Endothelial cell of umbilical vein (primary cell): ENCODE measurements at places on chromosomes 5 and 9. TPM values are rescaled to one million over a fixed set of nuclear protein-coding genes. Genes with fewer than 3 reads are reported as not detected.
A peak's percentile ranks its signal among the peaks of the same experiment; 100 is the strongest.

AGXT2 gene
- not detected in 2 replicates for total RNA-seq

- H3K4me1 ChIP-seq = no peaks in the 10 kb centered on the region
- H3K4me3 ChIP-seq = no peak overlapping the region
- H3K27me3 ChIP-seq = peaks cover 5% of the 10 kb centered on the region
- H3K27ac ChIP-seq = no peak overlapping the region
Measured at GRCh38 chr5:113663879-113664541, 150.5 kb downstream of the YTHDC2 start.

- no peaks in the 10 kb centered on the region for H3K4me1 ChIP-seq
- H3K27ac ChIP-seq = no peak overlapping the region
- H3K36me3 ChIP-seq = no peaks in the 10 kb centered on the region
- H3K27me3 ChIP-seq = no peaks in the 10 kb centered on the region
- no peak overlapping the region for H3K4me3 ChIP-seq
Measured at GRCh38 chr9:85569988-85570387, 171.8 kb downstream of the AGTPBP1 start.

FLT4 gene
- total RNA-seq = 66.5 and 71.5 TPM in 2 replicates

MARCHF3 gene
- 31.7 and 31.9 TPM in 2 replicates for total RNA-seq

DNA sequence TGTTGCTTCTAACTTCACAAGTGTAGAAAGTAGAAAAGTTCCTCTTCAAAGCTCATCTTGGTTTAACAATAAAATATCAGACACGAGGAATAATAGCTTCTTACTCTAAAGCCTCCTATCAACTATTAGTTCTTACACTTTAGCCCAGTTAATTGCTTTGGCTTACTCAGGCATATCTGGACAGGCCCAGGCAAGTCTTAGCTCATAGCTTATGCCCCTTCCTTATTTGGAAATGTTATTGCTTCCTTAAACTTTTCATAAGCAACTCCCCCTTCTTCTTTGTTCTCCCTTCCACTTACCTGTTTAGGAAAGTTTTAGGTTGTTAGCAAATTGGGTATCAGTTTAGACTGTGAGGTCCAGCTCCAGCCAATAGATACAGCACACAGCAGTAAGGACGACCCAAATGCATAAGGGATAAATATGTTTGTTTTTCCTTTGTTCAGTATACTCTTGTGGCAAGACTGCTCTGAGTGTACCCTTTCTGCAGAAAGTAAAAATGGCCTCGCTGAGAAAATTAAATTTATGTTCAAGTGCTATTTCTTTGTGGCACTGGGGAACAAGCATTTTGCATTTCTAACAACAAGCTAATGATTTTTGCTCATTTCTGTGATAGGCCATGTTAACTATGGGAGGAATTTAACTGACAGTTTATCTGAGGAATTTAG, 162.1 kb downstream of the SMC2 start:
- no peak overlapping the region for H3K4me3 ChIP-seq
- no peaks in the 10 kb centered on the region for H3K27me3 ChIP-seq
- no peak for DNase-seq
- H3K27ac ChIP-seq = no peak overlapping the region
- no peaks in the 10 kb centered on the region for H3K36me3 ChIP-seq

DNA sequence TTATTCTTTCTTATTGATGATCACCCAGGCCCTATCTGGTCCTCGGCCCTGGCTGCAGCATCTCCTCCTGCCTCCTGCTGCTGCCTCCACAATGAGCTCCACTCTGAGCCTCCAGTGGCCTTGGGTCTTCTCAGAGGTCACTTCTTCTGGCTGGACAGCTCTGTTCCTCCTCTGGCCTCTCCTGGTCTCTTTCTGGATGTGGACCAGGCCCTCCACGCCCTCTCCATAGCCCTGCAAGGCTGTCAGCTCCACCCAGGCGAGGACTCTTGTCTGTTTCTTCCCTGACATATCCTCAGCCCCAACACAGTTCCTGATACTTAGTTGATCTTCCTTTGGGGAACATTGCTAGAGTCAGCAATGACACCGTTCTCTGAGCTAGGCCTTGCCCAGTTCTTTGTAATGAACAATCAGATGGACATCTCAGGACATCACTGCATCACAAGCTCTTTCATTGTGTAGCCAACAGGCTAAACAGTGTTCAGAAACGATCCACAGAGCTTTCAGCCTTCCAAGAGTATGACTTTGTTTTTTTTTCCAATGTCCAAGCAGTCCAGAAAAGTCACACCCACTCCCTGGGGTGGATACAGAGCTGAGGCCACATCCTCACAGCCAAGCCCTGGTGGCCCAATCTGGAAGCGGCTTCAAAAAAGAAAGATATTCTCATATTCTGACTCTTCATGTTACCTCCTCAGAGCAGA, 62.5 kb upstream of the DNAH5 start:
- H3K4me1 ChIP-seq = peaks cover 2% of the 10 kb centered on the region
- H3K4me3 ChIP-seq = no peak overlapping the region
- DNase-seq = no peak
- H3K27ac ChIP-seq = no peak overlapping the region
- H3K36me3 ChIP-seq = no peaks in the 10 kb centered on the region

APBA1 gene
- 11.3 and 11.4 TPM in 2 replicates for total RNA-seq

- no peaks in the 10 kb centered on the region for H3K4me1 ChIP-seq
- H3K4me3 ChIP-seq = no peak overlapping the region
- DNase-seq = no peak
Measured at GRCh38 chr9:20811872-20812271, 127.8 kb downstream of the FOCAD start.

DNA sequence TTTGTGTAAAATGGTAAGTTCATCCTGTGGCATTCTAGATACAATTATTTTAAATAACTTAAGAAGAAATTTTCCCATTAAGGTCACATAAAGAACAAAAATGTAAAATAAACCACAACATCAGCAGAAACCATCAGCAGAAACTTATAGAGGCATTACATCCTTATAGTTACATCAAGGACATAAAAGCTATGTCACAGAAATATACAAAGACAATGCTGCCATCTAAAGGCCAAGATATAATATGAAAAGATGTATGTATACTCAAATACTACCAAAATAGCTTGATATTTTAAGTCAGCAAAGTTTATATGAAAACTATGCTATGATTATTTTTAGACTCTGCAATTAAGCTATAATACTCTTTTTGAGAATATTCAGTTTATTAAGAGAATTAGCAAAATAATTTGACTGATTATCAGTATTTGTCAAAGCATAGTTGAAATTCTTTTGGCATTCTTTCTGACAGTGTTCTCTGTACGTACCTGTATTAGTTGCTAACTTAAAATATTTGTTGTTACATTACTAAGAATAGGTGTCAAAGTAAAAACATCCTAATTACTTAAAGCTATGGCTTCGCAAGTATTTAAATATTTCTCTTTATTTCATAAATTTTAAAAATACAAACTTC, 36.2 kb downstream of the FBXL17 start:
- no peak overlapping the region for H3K4me3 ChIP-seq
- H3K4me1 ChIP-seq = no peaks in the 10 kb centered on the region
- H3K36me3 ChIP-seq = no peaks in the 10 kb centered on the region
- H3K27me3 ChIP-seq = no peaks in the 10 kb centered on the region
- DNase-seq = peak; percentile 70

OR1Q1 gene
- total RNA-seq = not detected in 2 replicates

MARCHF11 gene
- not detected in 2 replicates for total RNA-seq

TLE4 gene
- total RNA-seq = 31.4 and 34.5 TPM in 2 replicates

TRIM32 gene
- 18.2 and 18.4 TPM in 2 replicates for total RNA-seq

PCAT7 gene
- total RNA-seq = not detected in 2 replicates

DNA sequence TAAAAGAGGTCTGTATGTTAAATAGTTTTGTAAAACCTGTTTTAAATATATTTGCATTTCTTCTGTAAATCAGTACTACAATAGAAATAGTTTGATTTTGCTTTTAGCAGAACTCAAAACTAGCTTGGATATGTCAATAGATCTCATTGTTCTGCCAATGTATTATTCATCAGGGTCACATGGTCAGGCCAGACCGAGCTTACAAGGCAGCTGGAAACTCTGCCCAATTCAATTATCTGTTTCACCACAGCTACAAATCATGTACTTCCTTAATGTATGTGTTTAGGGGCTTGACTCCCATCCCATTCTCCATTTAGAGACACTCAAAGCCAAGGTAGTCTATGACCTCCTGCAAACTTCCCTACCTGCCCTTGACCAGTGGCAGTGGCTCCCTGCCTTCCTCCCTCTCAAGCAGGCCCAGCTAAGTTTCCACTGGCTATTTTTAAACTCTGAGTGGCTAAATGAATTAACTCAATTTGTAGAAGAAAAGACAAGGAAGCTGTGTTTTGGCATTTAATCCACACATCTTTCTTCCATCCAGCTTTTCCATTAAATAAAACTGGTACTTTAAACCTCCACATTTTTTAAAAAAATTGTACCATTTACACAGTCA, 46.4 kb upstream of the SELENOP start:
- H3K27me3 ChIP-seq = no peaks in the 10 kb centered on the region
- H3K4me1 ChIP-seq = no peaks in the 10 kb centered on the region
- no peaks in the 10 kb centered on the region for H3K36me3 ChIP-seq
- no peak overlapping the region for H3K4me3 ChIP-seq
- DNase-seq = no peak

DNA sequence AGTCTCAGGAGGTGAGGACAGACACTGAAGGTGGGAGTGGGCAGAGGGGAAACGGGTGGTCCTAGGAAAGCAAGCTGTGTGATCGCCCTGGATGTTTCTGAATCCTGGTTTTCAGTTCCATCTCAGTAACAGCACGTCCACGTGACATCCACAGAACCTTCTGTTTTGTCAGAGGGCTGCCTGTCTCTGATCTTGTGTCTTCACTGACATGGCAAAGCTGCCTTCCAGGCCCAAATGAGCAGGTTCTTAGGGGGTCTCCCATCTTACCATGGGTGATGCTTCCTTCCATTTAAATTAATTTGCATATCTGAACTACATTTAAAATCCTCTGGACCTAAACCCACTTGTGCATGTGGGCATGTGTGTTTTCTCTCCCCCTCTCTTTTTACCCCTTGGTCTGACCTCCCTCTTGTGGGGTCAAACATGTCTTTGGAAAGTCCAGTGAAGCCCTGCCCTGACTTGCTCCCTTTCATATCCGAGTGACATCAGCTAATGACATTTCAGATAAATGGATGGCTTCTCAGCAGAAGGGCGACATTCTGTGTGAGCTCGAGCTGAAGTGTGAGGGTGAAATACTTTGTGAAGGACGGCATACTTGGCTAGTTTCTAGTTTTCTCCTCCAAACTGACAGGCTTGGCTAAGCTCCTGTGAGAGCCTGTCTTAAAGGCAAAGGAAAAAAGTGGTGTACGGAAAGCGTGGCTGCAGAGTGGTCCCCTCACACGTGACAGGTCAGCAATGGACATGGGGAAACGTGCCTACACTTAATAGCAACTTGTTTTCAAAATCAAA, 204.8 kb upstream of the S1PR3 start:
- H3K36me3 ChIP-seq = no peaks in the 10 kb centered on the region
- peaks cover 13% of the 10 kb centered on the region for H3K4me1 ChIP-seq
- H3K4me3 ChIP-seq = no peak overlapping the region

GRCh38 chr9:94593459-94594345, at the start of gene FBP2:
Gene FBP2, minus strand, starts transcription at chr9:94593824. Its CDS starts 98 bp downstream, at chr9:94593726.
- H3K4me3 ChIP-seq = no peak within 1 kb of the TSS
- DNase-seq = peak; percentile 11
- H3K27me3 ChIP-seq = no peaks in the 10 kb centered on the region
- no peak within 1 kb of the TSS for H3K27ac ChIP-seq

ADAM19 gene
- 22.6 and 23.8 TPM in 2 replicates for total RNA-seq

GRCh38 chr9:16928179-16928945, 57.9 kb upstream of the BNC2 start:
- no peaks in the 10 kb centered on the region for H3K27me3 ChIP-seq
- no peaks in the 10 kb centered on the region for H3K36me3 ChIP-seq
- H3K4me3 ChIP-seq = no peak overlapping the region
- no peak for DNase-seq
- H3K4me1 ChIP-seq = no peaks in the 10 kb centered on the region

GRCh38 chr5:140361901-140362300, 1.9 kb downstream of the SLC4A9 start:
- no peaks in the 10 kb centered on the region for H3K36me3 ChIP-seq
- no peaks in the 10 kb centered on the region for H3K27me3 ChIP-seq
- no peak overlapping the region for H3K4me3 ChIP-seq
- H3K27ac ChIP-seq = no peak overlapping the region
- H3K4me1 ChIP-seq = peaks cover 3% of the 10 kb centered on the region
- no peak for DNase-seq

TMEM174 gene
- not detected in 2 replicates for total RNA-seq

GRCh38 chr5:177440990-177441780, 5.4 kb upstream of the PRR7 start:
- H3K4me1 ChIP-seq = peaks cover 3% of the 10 kb centered on the region
- peaks cover 5% of the 10 kb centered on the region for H3K36me3 ChIP-seq
- H3K27me3 ChIP-seq = no peaks in the 10 kb centered on the region
- no peak overlapping the region for H3K27ac ChIP-seq

GRCh38 chr5:97601651-97602050, 418.6 kb upstream of the RIOK2 start:
- DNase-seq = peak; percentile 72
- H3K27me3 ChIP-seq = no peaks in the 10 kb centered on the region
- H3K4me3 ChIP-seq = no peak overlapping the region
- no peak overlapping the region for H3K27ac ChIP-seq
- no peaks in the 10 kb centered on the region for H3K36me3 ChIP-seq

ZNF454 gene
- total RNA-seq = 0.55 TPM in 1 of 2 replicates, not detected in the other

DNA sequence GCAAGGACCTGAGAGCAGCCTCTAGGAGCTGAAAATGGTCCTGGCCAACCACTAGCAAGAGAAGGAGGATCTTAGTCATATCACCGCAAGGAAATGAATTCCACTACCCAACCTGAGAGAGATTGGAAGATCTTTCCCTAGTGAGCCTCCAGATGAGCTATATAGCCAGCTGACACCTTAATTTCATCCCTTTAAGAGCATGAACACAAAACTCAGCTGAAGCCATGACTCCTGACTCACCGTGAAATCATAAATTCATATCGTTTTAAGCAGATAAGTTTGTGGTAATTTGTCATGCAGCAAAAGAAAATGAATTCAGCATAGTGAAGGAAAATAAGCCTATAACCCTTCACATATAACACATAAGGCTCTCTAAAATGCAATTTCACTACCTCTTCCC, 23.5 kb downstream of the MAPKAP1 start:
- no peaks in the 10 kb centered on the region for H3K36me3 ChIP-seq
- DNase-seq = no peak
- no peak overlapping the region for H3K4me3 ChIP-seq
- no peaks in the 10 kb centered on the region for H3K4me1 ChIP-seq
- no peak overlapping the region for H3K27ac ChIP-seq

DNA sequence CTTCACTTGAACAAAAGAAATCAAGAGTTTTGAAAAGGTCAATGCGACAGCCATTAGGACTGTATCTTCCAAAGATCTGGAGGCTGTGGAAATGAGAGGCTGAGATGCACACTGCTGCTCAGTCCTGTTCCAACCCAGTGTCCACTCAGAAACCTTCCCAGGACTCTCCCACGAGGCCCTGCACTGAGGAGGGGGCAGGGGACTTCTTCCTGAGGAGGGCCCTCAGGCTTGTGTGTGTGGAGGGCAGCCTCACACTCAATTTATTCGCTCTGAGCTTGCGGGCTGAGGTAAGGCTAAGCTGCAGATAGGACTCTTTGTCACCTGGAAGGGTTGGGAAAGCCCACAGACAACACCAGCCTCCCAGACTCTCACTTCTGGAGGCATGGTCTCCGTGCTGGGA, 69.6 kb upstream of the ROR2 start:
- H3K27me3 ChIP-seq = no peaks in the 10 kb centered on the region
- H3K36me3 ChIP-seq = no peaks in the 10 kb centered on the region
- H3K27ac ChIP-seq = no peak overlapping the region
- no peak overlapping the region for H3K4me3 ChIP-seq
